ENCODE measurements at places on chromosomes 6 and 20.

DNA sequence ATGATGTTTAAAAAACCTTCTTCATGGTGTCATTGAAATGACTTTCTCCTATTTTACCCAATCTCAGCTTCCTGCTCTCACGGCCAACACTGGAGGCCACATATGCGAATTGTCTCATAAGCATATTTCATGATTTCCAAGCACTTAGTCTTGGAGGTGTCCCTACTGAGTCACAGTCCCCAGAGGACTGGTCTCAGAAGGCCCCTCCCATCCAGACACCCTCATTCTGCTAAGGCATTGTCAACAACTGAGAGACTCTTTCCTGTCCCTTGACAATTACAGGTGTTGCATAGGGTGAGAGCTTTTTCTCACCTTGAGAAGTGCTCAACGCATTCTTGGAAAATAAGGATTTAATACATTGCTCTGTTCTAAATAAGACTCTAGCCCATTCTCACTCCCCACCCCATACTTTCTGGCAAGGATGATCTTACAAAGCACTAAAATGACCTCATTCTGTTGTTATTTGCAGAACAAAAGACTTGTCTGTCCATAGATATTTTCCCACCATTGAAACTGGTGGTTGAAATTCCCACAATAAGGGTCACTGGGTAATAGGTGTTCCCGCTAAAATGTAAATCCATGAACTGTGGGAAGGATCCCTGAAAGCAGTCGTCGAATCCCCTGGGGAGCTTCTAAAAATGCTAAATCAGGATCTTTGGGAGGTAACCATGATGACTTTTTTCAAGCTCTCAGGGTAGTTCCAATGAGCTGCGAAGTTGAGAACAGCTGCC lies 32.3 kb upstream of the SLC22A23 start:
- DNase-seq = no peak

- DNase-seq = no peak
Measured at GRCh38 chr6:88641178-88641903, 322.1 kb downstream of the RNGTT start.

- DNase-seq = no peak
Measured at GRCh38 chr20:43824309-43825050, 90.2 kb upstream of the TOX2 start.

GRCh38 chr6:75108333-75108974 lies 97.4 kb downstream of the COL12A1 start:
- no peak for DNase-seq

DNA sequence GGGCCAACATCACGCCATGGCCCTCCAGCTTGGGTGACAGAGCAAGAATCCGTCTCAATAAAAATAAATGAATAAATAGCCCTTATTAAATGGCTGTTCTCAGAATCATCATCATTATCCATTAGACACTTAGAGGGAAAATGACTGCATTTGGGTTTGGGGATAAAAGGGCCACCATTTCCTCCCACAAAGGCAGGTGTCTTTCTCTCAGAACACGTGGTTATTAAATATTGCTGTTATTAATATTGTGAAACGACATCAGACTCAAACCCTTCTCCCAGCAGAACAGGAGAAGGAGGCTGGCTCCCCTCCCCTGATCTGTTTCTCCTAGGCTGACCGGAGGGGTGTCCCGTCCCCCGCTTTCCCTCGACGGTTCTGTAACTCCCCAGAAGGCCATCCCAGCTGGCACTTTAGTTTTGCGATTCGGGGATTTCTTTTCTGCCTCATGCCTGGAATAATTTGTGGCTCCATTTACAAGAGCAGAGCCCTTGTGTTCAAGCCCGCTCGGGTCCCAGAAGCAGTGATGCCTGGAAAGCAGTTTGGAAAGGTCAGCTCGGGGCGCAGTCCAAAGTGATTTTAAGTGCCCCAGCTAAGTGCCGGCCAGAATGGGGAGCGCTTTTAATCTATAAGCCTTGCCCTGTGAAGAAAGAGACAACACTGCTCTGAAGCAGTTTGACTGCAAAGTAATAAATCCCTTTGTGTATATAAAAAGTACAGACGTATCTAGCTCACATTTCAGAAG lies 41.9 kb downstream of the EYA2 start:
- no peak for DNase-seq

GRCh38 chr6:148291876-148292275 lies 50.8 kb upstream of the SASH1 start:
- DNase-seq = no peak

GRCh38 chr20:35207950-35208611 lies 18.4 kb upstream of the MMP24 start:
- peak; percentile 47 for DNase-seq
